NCI-H446 treated with DMSO at 0.1 percent for 48 hours (cell line): ENCODE measurements at places on chromosomes 11 and 22.

- no peak for DNase-seq
Measured at GRCh38 chr11:14314127-14314526, 44.9 kb downstream of the RRAS2 start.

DNA sequence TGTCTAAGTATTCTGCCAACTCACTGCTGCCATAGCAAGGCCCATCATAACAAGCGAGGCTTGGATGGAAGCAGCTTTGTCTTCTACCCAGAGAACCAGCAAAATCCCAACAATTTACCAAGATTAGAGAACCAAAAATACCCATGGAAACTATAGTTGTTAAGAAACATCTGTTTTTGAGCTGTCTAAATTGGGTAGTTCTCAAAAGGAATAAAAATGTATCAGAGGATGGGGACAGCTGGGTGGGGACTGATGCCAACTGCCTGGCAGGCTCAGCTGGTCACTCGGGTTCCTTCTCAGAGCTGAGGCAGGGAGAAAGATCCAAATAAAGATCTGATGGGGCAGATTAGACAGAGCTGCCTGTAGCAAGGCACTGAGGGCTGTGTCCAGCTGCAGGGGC is 85.9 kb upstream of the GRK3 start:
- peak; percentile 75 for DNase-seq

- no peak for DNase-seq
Measured at GRCh38 chr22:38236786-38237185, 35.0 kb downstream of the MAFF start.

- no peak for DNase-seq
Measured at GRCh38 chr11:71420455-71421241, 27.5 kb downstream of the DHCR7 start.

GRCh38 chr11:17117262-17117661 is 39.8 kb upstream of the RPS13 start:
- no peak for DNase-seq

- DNase-seq: no peak
Measured at GRCh38 chr11:43735961-43736360, 55.4 kb downstream of the HSD17B12 start.

GRCh38 chr11:97325693-97326092 is 935.9 kb downstream of the JRKL start:
- no peak for DNase-seq

GRCh38 chr22:44964722-44965078 is 45.1 kb downstream of the PHF21B start:
- no peak for DNase-seq

- no peak for DNase-seq
Measured at GRCh38 chr11:16812274-16812673, 73.8 kb downstream of the C11orf58 start.

DNA sequence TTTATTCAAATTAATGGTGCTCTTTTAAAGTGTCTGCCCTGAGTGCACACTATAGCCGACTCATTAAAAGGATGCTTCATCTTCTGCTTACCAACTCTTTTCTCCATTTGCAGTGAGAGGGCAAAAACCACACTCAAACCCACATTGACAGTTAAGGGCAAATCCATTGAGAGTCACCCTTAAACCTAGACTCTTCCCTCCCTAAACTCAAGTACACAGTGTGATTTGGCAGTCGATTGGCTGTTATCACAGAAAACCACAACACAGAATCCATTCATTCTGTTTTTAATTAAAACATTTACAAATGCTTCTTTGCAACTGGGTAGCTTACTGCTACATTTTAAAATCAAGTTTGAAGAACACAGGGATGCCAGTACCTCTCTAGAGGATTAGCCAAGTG is 120.0 kb downstream of the CADM1 start:
- DNase-seq: no peak

GRCh38 chr11:27281740-27282590 is 81.0 kb downstream of the CCDC34 start:
- DNase-seq: no peak

DNA sequence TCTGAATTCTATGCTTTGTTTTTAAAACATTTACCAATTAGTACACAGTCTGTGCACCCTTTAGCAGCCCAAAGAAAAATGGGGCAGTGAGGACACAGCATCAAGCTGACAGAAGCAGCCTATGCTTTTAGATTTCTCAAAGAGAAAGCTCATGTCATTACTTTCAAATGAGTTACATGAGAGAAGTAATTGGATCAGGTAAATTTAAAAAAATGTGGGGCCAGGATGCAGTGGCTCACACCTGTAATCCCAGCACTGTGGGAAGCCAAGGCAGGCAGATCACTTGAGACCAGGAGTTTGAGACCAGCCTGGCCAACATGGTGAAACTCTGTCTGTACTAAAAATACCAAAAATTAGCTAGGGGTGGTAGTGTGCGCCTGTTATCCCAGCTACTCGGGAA is 57.7 kb downstream of the APOL5 start:
- no peak for DNase-seq

GRCh38 chr11:112025707-112026106 is 499 bp downstream of the DLAT start:
- no peak for DNase-seq

DNA sequence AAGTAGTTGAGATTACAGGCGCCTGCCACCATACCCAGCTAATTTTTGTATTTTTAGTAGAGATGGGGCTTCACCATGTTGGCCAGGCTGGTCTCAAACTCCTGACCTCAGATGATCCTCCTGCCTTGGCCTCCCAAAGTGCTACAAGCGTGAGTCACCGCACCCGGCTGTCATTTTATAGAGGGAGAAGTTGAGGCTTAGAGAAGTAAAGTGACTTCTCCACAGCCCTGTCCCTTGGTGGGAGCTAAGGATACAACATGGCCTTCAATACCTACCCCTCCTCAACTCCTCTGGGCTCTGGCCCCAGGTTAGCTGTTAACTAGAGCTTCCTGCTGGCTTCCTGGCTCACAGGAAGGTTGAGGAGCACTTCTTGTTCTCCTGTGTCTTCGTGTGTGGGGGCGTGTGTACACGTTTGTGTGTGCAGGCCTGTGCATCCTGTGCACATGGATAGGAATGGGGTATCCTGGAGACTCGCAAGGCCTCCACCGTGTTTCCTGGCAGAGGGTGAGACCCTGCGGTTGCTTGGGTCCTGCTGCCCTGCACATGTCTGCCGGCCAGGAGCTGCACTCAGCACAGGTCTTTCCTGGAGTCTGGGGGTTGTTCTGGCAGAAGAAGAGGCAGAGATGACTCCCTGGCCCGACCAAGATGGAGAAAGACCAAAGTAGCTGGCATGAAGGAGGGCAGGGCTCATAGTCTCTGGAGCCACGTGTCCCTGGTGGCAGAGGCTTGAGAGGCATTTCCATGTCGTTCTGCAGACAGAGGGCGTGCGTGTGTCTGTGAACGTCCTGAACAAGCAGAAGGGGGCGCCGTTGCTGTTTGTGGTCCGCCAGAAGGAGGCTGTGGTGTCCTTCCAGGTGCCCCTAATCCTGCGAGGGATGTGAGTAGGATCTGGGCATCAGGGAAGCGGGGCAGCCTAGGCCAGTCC is 2.4 kb downstream of the SIDT2 start:
- DNase-seq: no peak

DNA sequence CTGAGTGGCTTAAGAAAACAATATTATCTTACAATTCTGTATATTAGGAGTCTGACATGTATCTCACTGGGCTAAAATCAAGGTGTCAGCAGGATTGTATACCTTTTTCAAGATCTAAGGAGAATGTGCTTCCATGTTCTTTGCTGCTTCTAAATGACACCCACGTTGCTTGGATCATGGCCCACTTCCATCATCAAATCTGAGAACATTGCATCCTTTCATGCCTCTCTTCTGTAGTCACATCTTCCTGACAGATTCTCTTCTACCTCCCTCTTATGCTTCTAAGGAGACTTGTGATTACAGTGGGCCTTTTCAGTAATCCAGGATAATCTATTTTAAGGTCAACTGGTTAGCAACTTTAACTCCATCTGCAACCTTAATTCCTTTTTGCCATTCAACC is 499.4 kb downstream of the FAM181B start:
- DNase-seq: no peak

DNA sequence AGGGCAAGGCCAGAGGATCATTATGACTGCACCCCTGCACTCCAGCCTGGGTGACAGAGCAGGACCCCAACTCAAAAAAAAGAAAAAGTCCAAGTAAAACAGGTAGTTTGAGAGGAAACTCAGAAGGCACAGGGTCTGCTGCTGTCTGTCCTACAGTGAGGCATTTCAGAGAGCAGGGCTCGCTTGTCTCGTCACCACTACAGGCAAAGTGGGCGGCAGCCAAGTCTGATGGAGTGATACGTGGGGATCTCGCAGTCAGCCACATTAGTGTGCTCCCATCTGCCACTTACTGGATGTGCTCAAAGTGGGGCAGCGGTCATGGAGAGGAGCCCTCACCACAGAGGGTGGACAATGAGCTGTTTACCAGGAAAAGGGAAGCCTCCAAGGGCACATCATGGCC is 42.1 kb downstream of the PI4KA start:
- DNase-seq: no peak

DNA sequence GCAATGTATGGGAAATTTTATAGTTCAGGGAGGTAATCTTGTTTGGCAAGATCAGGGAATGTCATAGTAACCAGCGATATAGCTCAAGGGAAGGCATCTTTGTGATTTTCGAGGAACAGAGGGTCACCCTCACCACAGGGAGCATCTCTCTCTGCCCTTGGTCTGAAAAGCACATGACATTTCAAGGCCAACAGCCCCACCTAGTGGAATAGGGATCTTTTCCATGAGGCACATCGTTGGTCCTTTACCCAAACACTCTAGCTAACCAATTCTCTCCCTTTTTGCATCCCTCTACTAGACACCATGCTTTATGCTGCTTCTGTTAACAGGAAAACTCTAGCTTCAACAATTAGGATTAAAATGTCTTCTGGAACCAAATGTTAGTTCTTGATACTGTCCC is 179.0 kb downstream of the GRM5 start:
- no peak for DNase-seq

GRCh38 chr11:120432056-120433018 is 79.2 kb upstream of the GRIK4 start:
- no peak for DNase-seq

DNA sequence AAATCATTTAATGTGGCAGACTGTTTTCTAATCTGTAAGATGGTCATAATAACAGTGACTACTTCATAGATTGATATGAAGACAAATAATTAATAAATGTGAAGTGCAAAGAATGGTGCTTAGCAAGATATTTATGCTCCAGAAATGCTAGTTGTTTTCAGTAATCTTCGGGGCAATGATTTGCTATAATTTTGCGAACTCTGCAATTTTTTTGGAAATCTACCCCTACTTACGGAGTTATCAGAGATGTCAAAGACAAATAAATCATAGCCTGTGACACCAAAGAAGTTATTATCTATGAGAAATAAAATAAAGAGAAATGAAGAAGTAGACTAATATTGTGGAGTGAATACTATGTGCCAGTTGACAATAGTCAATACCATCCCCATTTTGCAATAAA is 634.1 kb upstream of the LRRC4C start:
- DNase-seq: no peak

DNA sequence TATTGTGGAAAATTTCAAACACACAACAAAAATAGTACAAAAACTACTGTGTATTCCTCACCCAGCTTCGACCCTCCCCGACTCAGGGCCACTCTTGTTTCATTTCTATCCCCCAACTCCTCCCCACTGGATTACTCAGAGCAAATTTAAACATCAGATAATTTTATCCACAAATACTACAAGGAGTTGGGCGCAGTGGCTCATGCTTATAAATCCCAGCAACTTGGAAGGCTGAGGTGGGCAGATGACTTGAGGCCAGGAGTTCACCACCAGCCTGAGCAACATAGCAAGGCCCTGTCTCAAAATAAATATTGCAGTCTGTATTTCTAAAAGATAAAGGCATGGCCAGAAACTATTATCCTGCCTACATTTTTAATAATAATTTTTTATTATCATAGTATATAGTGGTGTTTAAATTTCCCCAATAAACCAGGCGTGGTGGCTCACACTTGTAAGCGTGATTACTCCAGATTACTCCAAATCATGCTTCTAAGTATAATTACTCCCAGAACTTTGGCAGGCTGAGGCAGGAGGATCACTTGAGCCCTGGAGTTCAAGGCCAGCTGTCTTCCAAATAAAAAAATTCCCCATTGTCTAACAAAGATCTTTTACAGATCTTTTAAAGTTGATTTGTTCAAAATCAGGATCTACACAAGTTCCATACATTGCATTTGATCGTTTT is 39.8 kb downstream of the LRRC32 start:
- no peak for DNase-seq

DNA sequence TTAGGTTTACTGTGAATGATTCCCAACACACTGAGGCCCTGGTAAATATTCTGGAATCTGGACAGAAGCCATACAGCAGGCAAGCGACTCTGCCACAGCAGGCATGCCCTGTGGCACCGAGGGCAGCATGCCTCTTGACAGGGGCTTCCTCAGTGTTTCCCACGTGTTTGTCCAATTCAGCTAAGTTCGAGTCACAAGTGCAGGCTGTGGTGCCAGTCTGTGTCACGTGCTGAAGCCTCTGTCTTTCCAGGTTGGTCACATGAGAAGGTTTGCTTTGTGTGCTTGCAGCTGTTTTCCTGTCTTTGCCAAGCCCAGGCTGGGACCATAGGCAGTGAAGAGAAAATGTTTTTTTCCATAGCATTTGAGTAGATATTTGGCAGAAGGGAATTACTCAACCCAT is 2.4 kb upstream of the PPFIBP2 start:
- peak; percentile 36 for DNase-seq

DNA sequence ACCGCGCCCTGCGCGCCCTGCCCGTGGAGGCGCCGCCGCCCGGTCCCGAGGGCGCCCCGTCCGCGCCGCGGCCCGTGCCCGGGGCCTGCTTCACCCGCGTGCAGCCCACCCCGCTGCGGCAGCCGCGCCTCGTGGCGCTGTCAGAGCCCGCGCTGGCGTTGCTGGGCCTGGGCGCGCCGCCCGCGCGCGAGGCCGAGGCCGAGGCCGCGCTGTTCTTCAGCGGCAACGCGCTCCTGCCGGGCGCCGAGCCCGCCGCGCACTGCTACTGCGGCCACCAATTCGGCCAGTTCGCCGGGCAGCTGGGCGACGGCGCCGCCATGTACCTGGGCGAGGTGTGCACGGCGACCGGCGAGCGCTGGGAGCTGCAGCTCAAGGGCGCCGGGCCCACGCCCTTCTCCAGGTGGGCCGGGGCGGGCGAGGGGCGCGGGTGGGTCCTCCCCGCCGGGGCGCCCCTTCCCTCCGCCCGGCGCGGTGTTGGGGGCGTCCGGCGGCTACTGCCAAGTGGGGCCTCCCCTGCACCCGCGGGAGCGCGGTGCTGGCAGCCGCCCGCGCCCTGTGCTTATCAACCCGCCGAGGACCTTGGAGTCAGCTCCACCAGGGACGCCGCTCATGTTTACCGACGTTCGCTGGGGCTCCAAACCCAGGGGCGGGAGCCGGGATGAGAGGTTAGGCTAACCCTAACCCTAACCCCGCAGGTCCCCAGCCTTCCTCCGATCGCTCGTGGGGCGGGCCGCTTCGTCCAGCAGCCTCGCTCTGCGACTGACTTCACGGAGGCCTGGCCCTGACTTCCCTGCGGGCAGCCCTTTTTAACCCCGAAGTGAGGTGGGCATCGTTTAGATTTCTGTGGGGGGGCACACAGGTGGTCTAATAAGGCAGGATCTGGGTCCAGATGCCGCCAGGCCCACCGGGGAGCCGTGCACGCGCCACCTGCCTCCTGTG is 649 bp downstream of the SELENOO start:
- DNase-seq: no peak
